ENCODE measurements at places on chromosomes 5 and 9.
A peak's percentile ranks its signal among the peaks of the same experiment; 100 is the strongest.

GRCh38 chr9:18398038-18398437 is 75.9 kb upstream of the ADAMTSL1 start:
- DNase-seq, result no peak

DNA sequence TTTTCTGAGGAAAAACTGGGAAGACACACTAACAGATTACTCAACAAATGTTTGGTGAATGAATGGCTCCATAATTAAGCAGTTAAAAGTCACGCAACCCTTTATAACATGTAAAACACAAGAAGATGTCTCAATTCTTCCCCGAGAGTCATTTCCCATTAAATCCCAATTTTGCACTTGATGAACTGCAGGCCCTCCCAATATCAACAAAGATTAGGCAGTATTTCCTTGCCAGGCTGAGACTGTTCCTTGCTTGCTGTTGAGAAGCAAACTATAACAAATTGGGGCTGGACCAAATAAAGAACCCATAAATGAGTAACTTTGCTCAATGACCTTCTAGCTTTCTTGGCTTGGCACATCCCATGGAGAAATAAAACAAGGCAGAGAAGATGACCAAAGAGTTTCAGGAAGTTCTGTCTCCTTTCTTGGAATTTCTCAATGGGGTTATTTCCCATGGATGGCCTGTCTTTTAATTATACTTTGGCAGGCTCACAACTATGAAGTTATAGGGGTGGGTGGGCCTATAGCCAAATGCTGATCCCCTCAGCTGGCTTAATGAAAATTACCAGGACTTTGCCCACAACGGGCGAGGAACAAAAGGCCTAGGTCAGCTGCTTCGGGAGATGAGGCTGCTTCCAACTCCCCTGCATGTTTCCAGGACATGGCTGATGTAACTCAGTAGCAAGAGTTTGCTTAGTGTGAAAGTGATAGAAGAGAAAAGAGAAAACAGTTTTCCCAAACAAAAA is 243.1 kb upstream of the RFX3 start:
- DNase-seq, result peak; percentile 89

DNA sequence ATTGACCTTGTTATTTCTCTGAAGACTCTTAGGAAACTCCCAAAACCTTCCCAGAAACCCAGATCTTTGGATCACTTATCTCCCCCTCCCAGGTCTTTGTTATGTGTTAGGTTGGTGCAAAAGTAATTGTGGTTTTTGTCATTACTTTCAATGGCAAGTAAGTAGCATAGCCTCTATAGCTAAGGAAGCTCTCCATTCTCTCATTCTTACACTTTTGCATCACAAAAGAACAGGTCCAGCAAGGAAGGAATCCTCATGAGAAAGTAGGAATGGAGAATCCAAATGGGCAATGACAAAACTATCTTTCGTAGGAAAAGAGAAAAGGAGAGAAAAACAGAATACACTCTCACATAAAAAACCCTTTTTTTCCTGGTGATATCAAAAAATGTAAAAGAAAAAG is 81.3 kb upstream of the ELAVL2 start:
- no peak for DNase-seq

GRCh38 chr5:97820138-97820537 is 637.1 kb upstream of the RIOK2 start:
- DNase-seq, result no peak

DNA sequence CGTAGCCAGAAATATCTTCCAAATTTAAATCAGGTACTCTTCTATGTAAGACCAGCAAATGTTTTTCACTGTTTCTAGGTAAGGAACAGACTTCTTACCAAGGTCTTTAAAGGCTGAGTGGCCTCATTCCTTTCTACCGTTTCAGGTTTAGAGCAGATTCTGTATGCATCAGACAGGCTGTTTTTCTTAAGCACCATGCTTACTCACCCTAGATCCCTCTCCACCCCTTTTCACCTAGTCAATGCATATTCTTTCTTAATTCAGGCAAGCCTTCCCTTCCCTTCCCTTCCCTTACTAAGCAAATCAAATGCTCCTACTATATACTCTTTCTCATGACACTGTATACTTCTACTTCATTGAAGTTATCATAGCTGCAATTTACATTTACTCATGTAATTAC is 70.7 kb downstream of the RFX3 start:
- DNase-seq, result no peak

- no peak for DNase-seq
Measured at GRCh38 chr5:35304291-35304690, 74.0 kb upstream of the PRLR start.

DNA sequence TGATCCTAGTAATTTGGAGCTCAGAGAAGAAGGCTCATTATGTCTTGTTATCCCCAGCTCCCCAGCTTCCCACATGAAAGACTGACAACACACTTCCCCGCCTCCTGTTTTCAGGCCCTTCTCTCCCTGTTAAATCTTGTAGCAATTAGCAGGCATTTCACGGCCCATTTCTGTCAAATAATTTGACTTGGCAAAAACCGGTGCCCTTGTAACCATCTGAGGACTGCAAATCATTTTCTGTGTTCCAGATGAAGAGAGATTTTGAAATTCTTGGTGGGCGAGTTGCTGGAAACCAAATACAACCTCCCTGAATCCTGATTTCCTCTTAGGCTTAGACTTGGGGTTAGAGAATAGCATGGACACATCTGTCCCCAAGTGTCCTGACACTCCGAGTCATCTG is 109.7 kb downstream of the MSX2 start:
- DNase-seq, result peak; percentile 75

GRCh38 chr9:135766707-135767106 is 64.7 kb downstream of the KCNT1 start:
- no peak for DNase-seq

- no peak for DNase-seq
Measured at GRCh38 chr5:35153375-35153932, 76.8 kb downstream of the PRLR start.

DNA sequence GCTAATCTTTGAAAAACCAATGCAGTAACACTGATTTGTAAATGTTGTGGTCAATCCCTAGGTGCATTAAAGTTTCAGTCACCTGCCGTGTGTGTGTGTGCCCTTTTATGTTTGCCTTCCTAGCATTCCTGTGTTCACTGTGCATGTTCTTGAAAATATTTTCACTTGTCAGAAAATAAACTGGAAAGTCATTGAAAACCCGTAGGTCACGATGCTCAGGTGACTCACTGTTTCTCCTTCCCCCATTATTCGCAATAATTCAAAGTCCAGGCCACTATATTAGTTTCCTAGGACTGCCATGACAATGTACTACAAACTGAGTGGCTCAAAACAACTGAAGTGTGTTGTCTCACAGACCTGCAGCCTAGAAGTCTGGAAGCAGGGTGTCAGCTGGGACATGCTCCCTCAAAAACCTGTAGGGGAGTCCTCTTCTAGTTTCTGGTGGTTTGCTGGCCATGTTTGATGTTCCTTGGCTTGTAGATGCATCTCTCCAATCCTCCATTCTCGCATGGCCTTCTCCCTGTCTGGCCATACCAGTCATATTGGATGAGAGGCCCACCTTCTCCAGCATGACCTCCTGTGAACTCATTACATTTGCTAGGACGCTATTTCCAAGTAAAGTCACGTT is 29.3 kb downstream of the MARVELD2 start:
- DNase-seq, result no peak

DNA sequence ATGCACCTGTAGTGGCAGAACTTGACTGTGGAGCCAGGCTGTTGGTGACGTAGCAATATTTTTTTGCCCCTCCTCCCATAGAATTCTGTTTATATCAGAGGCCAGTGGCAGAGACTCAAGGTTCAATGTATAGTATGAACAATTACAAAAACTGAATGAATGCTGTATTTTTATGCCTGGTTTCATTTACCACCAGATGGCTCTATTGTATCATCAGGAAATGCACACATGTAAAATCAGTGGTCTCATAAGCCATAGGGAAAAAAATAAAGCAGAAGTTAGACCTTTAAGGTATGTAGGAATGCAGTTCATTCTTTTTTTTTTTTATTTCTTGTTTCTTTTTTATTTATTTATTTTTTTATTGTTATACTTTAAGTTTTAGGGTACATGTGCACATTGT is 43.6 kb downstream of the CCDC192 start:
- DNase-seq, result peak; percentile 53

- DNase-seq, result no peak
Measured at GRCh38 chr9:87405677-87406542, 91.8 kb upstream of the DAPK1 start.

DNA sequence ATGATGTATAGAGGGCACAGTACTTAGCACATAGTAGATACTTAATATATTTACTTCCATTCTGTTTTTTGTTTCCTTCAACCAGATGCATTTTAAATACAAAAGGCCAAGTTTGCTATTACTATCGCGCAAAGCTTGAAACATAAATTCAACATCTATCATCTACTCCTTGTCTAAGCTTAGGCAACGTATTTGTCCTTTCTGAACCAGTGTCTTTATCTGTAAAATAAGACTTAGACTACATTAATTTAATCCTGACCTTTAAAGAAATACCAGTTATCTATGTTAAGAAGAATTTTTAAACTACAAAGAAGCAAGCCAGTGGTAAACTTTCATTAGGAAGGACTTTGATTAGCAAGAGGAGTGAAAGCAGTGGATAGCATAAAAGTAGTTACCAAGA is 173.0 kb downstream of the WDR70 start:
- no peak for DNase-seq

DNA sequence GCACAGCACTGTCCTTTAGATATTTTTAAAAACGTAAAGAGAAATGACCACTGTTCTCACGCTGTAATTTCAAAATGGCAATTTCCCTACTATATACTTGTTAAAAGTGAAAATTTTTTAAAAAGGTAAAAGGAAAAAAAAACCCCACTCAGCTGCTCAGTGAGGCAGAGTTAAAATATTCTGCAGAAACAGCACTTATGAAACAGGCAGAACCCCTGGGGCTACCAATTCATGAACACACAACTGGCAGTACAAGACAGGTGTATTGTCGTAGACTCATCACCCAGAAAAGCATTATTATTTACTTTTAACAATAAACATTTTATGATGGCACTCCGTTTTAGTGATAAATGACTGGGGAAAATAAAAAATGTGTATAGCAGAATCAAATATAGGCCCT is 1.5 kb upstream of the RASGRF2 start:
- no peak for DNase-seq

DNA sequence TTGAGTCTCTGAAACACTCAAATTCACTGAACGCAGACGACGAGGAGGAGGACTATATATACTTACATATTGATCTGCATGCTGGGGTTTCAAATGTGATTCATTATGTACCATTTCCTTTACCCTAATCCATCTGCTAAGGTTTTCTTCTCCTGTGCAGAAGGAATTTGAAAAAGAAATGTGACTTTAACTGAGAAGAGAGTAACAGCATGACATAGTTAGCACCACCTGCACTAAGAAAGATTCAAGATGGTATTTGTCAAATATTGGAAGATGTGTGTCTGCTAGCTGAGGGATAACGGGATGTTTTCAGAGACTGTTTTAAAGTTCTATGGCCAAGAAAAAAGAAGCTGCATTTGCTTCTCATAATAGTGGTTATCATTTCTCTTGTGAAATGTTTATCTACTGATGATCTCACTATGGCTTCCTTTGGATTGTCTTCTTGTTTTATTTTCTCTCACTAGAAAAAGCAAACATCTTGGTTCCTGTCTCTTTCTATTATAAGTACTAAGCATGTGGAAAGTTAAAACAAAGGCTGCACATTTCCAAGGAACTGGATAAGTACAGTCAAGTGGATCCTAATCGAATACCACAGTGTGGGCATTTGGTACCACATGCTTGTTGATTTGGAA is 89.8 kb upstream of the TLE4 start:
- DNase-seq, result peak; percentile 54

DNA sequence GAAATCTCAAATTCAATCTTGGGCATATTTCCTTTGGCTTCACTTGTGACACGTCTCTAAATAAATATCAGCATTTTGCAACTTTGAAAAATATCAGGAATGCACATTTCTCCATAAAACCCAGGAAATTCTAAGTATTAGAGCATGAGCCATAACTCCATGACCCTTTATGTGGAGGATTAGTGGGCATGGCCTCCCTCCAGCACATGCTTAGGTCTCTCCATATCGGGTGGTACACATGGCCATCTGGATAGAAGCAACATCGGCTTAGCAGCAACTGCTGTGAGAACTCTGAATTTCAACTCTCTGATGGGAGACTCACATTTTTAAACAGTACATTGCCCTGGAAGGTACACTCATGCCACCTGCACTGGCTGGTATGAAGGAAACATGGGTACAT is 73.7 kb upstream of the EGFLAM start:
- no peak for DNase-seq

DNA sequence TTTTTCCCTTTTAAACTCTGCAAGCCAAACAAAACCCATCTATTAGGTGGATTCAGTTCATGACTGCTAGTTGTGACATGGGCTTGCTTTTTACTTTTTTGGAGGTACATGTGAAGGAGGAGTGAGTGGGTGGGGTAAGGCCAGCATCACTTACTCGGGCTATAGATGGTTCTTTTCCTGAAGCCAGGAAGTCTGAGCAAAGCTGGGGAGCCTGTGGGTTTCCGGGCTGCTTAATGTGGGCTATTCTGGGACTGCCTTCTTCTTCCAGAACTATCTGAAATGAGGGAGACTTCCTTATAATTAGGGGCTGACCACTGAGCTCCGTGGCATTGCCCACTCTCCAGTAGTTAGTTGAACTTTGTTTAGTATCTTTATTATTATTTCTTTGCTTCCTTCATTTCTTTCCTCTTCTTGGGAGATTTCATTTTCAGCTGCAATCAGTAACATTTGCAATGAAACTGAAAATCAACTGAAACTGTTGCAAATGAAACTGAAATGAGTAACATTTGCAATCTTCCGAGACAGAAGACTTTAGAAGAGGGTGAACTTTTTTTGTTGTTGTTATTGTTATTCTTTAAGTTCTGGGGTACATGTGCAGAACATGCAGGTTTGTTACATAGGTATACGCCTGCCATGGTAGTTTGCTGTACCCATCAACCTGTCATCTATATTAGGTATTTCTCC is 204.9 kb downstream of the LRRC70 start:
- DNase-seq, result no peak

GRCh38 chr5:9538504-9538903 is 7.4 kb downstream of the SEMA5A start:
- DNase-seq, result peak; percentile 91

- DNase-seq, result peak; percentile 35
Measured at GRCh38 chr5:41863871-41864486, 6.2 kb downstream of the OXCT1 start.

DNA sequence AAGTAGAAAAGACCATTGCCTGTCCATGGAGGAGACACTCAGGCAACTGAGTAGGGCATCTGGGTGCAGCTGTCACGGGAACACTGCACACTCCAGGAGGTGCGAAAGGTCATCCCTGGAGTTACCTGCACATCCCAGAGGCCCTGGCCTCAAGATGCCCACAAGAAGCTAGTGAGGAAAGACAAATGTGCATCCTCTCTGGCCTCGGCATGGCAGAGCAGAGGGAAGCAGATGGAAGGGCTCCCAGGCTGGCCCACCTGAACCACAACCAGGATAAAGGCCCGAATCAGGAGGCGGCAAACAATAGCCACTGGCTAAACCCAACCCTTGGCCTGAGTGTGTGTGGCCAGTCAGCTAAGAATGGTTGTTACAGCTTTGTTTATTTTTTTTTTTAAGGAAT is 231.7 kb downstream of the SYK start:
- DNase-seq, result no peak
